AG04450 (cell line): ENCODE measurements at places on chromosomes 4 and X.

- DNase-seq, result no peak
Measured at GRCh38 chrX:74536832-74537371, 77.5 kb downstream of the RLIM start.

GRCh38 chr4:3878678-3879077 lies 112.5 kb downstream of the ADRA2C start:
- no peak for DNase-seq

DNA sequence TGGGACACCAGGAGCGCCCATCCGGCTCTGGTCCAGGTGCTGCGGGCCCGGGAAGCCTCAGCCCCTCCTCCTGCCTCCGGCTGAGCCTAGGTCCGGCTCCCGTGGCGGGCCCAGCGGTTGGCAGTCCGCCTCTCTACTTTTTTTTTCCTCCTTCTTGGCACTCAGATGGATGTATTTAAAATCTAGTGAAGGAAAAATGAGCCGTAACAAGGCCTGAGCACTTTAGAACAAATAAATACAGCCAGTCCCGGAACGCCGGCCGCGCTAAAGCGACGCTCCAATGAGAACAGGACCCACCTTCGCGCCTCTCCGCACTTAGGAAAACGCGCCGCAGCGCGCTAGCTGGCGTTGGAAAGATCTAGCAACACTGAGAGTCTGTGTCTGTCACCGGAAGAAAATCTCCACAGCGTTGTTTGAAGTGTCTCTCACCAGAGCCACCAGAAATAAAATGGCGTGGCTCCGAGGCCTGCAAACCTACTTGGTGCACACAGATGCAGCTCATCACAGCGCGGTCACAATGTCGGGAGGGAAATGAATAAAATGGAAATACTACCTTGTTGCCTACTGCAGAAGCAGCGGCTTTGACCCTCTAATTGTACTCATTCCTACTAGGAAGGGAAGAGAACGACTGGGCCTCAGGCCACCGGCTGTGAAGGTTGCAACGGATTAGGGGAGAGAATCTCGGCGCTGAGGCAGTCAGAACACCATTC lies 4.7 kb downstream of the NEUROG2 start:
- DNase-seq, result no peak

DNA sequence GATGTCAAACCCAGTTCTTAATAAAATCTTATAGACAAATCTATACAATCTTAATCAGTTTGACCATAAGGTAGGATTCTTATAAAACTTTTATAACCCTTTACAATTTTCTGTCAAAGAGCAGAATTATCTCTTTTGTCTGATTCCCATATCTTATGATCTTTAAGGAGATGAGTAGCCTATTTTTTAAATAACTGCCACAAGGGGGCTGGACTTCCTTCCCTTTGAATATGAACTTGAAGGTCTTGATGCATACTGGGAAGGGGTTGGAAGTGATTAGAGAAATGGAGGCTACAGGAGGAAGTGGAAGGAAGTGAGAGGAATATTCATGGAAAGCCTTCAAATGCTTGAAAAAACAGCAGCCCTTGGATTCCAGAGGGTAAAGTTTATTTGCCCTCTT lies 111.1 kb downstream of the APOOL start:
- no peak for DNase-seq

- DNase-seq, result no peak
Measured at GRCh38 chrX:2418000-2418399, 82.8 kb downstream of the DHRSX start.

GRCh38 chr4:83174844-83175414 lies 60.4 kb upstream of the PLAC8 start:
- DNase-seq, result no peak

GRCh38 chr4:59553721-59554091 lies 1646.4 kb upstream of the ADGRL3 start:
- DNase-seq, result no peak

DNA sequence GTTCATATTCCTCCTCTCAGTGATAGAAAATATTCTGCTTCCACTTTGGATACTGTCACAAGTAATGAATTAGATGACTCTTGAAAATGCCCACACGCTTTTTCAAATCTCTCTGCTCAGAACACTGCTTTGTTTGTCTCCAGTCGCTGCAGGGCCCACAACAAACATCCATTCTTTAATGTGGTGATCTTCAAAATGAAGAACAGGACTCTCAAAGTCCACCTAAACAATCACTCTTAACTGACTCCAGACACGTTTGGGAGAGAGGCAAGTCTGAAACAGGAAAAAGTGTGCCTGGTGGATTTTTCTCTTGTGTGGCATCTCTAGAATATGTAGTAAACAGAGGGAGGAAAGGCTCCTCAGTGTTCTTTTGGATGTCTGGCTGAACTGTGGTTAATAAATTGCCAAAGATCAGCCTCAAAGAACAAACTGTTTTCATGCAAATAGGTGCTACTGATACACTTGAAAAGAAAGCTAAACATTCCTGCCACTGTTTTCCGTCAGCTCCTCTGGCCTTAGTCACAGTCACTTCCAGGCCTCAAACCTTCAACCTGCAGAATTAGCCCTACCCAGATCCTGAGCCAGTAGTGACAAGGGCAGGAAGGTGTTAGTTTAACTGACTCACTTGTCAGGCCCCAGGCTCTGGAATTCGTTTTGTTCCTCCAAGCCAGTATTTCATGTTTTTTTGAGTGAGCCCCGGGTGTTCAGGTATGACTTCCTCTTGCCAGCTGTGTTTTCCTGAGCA lies 259.6 kb upstream of the GPC4 start:
- DNase-seq, result no peak

- no peak for DNase-seq
Measured at GRCh38 chr4:164312671-164313070, 441.3 kb upstream of the SMIM31 start.

GRCh38 chr4:41148292-41148691 lies 66.0 kb downstream of the APBB2 start:
- no peak for DNase-seq

DNA sequence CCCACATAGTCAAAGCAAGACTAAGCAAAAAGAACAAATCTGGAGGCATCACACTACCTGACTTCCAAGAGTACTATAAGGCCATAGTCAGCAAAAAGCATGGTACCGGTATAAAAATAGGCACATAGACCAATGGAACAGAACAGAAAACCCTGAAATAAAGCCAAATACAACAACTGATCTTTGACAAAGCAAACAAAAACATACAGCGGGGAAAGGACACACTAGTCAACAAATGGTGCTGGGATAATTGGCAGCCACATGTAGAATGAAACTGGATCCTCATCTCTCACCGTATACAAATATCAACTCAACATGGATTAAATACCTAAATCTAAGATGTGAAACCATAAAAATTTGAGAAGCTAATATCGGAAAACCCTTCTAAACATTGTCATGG lies 819.3 kb upstream of the FRG1 start:
- DNase-seq, result no peak

- DNase-seq, result no peak
Measured at GRCh38 chrX:29468911-29469494, 746.4 kb upstream of the MAGEB2 start.

GRCh38 chr4:117560329-117560728 lies 474.0 kb upstream of the NDST3 start:
- DNase-seq, result peak; percentile 8

DNA sequence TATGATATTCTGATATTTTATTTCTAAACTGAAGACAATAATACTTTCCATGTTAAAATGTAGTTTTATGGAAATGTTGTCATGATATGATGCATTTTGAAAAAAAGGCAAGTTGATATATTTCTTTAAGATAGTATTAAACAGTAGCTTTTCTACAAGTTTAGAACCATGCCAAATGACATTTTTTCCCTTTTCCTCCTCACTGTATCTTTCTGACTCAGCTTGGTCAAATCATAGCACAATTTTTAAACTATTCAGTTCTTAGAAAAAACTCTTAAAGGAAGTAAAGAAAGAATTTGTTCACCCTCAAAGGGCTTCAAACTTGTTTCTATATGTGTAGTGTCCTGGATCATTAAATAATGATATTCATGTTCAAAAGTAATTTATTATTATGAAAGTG lies 46.0 kb upstream of the GUCY1A1 start:
- DNase-seq, result no peak

DNA sequence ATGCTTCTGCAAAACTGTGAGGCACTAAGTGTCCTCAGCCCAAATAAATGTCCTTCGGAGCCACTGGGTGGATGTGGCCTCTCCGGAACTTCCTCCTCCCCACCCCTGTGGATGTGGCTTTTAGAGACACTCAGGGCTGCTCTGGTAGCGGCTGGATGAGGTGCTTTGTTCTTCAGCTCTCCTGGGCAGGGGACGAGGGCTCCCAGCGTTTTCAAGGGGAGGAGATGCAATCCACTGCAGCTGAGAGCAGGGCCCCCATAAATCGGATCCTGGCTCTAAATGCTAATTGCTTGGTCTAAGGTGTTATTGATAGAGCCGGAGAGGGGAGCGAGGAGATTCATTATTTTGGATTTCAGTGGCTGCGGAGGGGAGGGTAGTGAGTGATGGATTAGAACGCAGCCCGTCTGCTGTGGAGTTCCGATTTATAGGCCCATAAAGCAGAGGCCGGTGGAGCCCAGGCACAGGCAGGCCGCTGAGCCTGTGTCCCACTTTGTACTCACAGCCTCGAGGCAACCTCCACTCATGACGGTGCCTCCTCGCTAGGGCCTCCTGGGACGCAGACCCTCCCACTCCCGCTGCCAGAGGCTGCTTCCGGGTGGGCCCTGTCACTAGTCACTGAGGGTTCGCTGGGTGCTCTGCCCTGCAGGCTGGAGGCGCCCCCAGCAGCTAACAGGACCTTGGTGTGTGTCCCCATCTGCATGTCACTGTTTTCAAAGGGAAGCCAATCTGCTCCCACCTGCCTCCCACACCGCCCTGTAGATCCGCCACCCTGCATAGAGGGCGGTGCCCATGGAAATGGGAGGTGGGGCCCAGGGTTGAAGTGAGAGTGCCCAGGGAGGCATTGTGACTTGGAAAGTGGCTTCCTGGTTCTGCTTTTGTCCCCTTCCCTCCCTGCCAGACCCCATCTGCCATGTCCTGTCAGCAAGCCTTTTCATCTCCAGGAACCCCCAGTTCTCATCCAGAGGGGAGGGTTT lies 135.4 kb upstream of the PSAPL1 start:
- no peak for DNase-seq

DNA sequence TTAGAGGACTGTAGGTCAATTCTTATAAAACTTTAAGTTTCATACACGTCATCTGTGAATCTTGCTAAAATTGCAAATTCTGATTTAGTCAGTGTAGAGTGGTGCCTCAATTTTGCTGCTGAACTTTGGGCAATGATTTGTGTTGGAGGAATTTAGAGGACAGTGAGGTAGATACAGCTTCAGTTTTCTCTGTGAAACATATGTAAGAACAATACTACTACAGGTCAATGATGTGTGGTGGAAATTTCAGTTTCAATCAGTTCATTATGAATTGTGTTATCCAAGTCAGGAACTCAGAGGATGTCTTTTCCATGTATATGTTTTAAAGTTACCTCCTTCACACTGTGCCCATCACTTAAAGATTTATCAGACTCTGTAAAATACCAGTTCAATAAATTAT lies 1597.8 kb upstream of the PCDH10 start:
- DNase-seq, result no peak

DNA sequence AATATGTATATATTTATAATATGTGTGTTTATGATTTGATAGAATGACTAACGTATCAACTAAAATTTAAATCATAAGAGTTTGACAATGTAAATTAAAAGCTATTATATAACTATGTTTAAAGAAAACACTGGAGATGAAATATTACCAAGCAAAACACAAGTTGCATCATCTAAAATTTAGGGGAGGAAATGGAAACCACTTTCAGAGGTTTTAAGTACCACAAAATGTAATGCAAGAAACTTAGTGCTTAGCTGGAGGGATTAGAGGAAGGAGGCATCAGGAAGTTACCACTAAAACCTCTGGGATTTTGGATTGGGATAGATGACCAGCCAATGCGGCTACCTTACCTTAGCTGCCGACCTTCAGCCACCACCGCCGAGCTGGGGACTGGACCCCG lies 1192.1 kb upstream of the PRKX start:
- no peak for DNase-seq

- no peak for DNase-seq
Measured at GRCh38 chr4:94486372-94486801, 34.6 kb downstream of the PDLIM5 start.

DNA sequence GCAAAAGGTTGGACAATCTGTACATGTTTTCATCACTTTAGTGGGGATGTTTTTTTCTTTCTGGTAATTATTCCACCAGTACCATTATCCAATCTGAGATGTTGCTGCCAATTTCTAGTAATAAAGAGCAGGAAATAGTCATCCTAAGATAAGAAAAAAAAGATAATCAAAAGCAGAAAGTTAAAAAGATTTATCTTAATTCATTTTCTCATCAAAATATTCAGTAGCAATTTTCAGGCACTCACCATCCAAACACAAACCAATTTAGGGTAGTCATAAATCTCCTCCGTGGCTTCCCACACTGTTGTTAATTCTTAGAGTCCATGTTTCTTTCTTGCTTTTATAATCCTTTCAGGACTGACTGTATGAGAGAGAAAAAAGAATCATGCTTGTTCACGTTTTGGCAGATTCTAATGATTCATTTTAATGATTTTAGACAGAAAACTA lies 263.7 kb upstream of the UGT8 start:
- no peak for DNase-seq

- no peak for DNase-seq
Measured at GRCh38 chrX:98405376-98405775, 1521.7 kb downstream of the RPA4 start.

GRCh38 chrX:124257924-124258702 lies 74.3 kb upstream of the TEX13D start:
- no peak for DNase-seq

GRCh38 chr4:120869613-120870278 lies 52.8 kb downstream of the PRDM5 start:
- DNase-seq, result no peak

DNA sequence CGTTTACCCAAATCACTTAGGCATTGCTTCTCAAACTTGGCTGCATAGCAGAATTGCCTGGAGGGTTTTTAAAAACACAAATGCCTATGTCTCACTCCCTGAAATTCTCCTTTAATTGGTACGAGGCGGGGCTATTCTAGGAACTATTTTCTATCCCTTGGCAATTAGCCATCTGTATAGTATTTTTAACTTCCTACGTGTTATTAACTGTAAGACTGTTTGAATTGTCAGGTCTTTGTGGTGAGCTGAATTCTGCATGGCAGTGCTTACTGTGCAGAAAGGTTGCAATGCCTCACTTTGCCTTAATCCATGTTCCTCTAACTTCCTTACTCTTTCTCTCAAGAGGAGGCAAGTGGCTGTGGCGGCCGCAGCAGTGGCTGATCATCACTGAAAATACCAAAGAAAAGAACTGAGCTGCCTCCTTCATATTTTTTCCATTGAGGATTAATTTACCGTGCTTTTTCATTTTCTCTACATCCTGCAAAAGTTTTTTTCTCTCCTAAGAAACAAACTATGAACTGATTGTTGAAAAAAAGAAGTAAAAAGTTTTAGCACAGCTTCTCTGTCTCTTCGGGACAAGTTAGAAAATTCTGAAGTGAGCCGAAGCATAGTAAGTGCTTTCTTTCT lies at the start of gene SHROOM3:
SHROOM3 (plus strand) TSS at position 329 of the 627 bp plus-strand sequence. CDS start 824 bp downstream, outside the sequence.
- DNase-seq, result no peak

- no peak for DNase-seq
Measured at GRCh38 chrX:2650865-2651264, 40.2 kb upstream of the CD99 start.

GRCh38 chr4:115323106-115323707 lies 209.8 kb upstream of the NDST4 start:
- DNase-seq, result no peak

GRCh38 chrX:38474543-38474942 lies 86.8 kb upstream of the TSPAN7 start:
- no peak for DNase-seq
